ENCODE measurements at places on chromosomes 16 and 17. TPM values are rescaled to one million over a fixed set of nuclear protein-coding genes. Genes with fewer than 3 reads are reported as not detected.

Gene OR1F1
- not detected for total RNA-seq

DNA sequence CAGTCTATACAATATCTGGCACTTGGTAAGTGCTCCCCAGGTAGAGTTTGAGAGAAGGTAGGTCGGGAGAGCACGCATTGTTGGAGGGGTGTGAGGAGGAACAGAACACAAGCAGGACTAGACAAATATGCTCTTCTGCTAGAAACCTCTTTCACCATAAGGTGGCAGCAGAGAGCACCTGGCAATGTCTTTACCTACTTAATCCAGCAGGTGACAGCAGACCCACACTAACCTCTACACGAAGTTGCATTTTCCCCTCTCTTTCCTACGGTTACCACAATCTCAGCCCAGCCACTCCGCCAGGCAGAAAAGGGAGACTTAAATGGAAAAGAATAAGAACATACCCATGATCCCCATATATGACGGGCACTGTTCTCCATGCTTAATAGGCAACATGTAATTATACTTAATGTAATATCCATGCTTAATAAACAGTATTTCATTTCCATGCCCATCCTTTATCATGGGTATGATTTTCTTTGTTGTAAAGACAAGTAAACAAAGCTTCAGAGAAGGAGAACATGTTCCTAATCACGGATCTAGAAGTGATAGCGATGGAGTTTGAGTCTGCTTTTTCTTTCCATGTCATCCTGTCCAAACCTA lies 55.1 kb upstream of the CCL2 start:
- DNase-seq = no peak

- no peak for DNase-seq
Observed at GRCh38 chr17:78396441-78397337, 18.2 kb downstream of the PGS1 start.

DNA sequence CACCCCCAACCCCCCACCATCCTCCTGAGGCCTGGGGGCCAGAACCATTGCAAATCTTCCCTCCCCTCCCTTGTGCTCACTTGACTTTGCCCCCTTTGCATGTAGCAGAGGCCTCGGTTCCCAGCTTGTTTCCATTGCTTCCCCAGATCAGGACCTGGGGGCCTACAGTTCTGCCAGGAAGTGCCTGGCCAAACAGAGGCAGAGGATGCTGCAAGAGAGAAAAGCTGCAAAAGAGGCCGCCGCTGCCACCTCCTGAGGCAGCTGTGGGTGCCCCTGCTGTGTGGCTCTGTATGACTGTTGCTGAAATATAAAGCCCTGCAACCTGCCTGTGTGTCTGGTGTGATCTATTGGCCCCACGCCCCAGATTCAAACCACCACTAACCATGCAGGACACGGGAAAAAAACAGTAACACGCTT lies 2.3 kb downstream of the NDUFB10 start:
- no peak for DNase-seq

Gene ZNF469
- total RNA-seq = 1.7 TPM

GRCh38 chr17:76612977-76613851 lies 27.6 kb upstream of the ST6GALNAC2 start:
- DNase-seq = peak; percentile 42

DNA sequence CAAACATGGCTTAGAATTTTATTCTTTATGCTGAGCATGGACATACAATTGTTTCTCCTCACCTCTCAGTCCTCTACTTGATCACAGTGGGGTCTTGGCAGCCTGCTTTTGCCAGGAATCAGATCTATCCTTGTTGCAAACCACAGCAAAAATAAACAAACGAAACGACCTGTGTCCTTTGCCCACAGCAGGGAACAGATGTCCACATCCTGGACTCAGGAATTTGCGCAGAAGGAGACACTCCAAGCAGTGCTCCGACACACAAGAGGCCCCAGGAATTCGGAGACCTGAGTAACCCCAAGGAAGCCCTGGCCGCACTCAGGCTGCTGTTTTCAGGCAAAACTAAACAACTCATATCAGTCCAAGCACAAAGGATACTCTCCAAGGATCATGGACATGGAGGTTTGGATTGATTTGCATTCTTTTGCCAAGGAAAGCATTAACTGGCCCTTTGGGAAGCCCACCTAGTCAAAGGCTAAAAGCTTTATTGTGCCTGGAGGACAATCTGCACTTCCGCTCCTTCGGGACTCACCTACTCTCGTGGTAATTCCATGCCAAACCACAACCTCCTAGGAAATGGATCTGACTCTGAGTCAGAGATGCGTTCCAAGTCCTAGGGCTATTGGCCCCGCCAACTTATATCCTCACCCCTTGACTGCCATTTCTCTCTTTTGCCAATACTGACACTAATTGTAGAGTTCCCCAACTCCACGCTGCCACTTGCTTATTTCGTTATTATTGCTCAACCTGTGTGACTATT lies 271.1 kb upstream of the CDH11 start:
- no peak for DNase-seq

DNA sequence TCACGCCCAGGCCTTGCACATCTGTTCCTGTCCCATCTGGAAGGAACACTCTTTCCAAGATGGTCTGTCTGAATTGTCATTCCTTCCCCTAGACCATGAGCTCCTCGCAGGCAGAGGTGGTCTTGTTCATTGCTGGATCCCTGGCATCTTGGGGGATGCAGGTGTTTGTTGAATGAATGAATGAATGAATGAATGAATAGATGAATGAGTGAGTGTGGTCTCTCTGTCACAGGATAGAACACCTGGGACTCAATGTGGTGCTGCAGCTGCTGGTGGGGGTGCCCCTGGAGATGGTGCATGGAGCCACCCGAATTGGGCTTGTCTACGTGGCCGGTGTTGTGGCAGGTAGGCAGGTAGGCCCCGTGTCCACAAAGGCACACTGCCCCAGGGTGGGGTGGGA lies 32.2 kb downstream of the RHBDL3 start:
- no peak for DNase-seq

Gene ABCA3
- total RNA-seq = 379 TPM

All from upper lobe of left lung (tissue), 6 donors.